ENCODE measurements at places on chromosomes 3 and 15.
A peak's percentile ranks its signal among the peaks of the same experiment; 100 is the strongest.

- no peak for DNase-seq
These were observed 135.1 kb upstream of the STRIT1 start for GRCh38 chr3:155428563-155428962.

DNA sequence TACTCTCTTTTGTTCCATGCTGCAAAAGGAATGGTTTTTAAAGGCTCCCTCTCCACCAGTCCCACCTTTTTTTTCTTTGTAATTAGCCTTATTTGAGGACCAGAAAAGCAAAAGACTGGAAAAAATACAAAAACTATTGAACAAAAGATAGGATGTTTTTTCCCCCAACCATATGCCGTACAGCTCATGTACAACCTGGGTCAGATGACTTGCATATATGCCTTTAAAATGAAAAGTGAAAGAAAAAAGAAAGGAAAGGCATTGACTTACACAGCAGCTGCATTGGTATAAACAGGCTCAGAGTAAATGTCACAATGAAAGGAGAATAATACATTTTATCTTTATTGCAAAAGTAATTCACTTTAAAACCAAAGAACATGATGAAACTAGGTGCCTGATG lies 69.5 kb upstream of the CMC1 start:
- no peak for DNase-seq

DNA sequence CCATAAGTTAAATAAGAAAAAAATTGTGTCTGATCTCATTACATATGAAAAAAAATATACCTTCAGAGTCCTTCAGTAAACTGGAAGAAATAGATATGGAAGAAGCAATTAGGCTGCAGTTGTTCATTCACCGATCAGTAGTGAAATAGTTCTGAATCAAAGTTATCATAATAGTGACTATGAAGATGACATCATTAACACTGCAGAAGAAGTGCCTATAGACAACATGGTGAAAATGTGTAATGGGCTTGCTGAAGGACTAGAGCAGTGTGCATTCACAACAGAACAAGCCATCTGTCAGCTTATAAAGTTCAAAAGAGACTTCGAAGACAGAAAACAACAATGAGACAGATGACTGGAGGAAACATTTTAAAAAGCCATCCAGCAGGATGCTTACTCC lies 144.5 kb downstream of the NAALADL2 start:
- no peak for DNase-seq

DNA sequence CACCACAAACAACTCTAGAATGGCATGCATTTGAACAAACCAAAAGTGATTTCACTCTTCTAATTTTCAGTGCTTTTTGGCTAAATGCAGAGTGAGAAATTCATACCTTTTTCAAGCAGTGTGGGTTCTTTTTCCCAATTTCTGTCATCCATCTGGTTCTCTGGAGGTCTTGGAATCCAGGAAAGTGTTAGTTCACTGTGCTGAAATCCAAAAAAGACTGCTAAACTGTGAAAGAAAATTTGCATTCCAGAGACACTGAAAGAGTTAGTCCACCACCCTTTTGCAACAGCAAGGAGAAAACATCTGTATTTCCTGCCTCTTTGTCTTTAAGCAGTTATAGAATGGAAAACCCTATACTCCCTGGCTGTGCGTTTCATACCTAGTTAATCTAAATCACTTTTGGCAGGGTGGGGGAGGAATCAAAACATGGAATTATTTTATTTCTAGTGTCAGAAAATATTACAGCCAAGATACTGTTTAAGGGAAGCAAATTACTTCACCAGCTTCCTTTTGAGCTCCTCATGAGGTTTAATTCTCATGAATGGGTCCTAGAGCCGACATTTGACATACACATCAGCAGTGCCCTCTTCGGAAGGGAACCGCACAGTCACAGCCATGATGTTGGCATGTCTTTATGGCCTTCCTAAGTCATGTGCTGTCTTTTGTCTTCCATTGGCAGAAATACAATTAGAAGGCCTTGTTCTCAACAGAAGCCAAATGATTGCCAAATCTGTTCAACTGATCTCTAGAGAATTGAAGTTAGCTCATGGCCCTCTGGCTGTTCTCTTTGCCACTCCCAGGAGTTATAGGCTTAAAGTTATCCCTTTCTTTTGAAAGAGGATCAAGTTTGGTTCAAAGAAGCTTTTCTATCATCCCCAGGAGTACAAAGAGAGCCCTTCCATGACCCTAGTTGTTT lies 317.7 kb upstream of the TPRG1 start:
- no peak for DNase-seq

GRCh38 chr3:46282041-46282440 lies 39.8 kb downstream of the CCR3 start:
- DNase-seq: no peak

DNA sequence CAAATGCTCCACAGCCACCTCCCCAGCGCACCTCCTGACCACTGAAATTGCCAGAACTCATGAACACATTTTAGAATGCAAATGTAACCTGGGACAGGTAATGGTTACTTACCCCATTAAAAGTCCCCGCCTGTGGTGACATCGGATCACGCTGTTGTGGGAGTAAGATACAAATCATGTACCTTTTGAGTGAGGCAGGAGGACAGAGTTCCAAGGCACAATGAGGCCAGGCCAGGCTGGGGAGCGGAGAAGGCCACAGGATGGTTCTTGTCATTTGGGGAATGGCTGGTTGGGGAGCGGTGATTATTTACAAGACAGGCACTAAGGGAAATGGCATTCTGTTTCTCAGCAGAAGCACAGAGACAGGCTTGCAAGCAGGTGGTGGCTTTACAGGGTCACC lies 490.0 kb downstream of the EDEM1 start:
- DNase-seq: no peak

GRCh38 chr3:111808439-111808838 lies 50.6 kb upstream of the PHLDB2 start:
- DNase-seq: no peak

DNA sequence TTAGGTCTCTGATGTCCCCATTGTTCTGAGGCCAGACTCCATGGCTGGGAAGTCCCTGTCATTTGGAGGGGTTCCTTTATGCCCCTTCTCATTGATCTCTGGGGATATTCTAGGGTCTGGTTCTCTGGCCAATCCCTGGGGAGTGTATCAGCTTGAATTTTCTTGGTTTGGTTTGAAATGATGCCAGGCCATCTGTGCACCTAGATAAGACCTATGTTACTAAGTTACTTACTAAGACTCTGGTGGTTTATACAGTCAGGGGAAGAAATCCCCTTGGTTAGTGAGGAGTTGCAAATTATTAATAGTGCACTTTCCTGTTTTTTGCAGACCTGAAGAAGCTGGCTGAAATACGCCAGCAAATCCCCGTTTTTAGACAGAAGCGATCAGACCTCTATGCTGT lies 20.3 kb downstream of the NIT2 start:
- no peak for DNase-seq

DNA sequence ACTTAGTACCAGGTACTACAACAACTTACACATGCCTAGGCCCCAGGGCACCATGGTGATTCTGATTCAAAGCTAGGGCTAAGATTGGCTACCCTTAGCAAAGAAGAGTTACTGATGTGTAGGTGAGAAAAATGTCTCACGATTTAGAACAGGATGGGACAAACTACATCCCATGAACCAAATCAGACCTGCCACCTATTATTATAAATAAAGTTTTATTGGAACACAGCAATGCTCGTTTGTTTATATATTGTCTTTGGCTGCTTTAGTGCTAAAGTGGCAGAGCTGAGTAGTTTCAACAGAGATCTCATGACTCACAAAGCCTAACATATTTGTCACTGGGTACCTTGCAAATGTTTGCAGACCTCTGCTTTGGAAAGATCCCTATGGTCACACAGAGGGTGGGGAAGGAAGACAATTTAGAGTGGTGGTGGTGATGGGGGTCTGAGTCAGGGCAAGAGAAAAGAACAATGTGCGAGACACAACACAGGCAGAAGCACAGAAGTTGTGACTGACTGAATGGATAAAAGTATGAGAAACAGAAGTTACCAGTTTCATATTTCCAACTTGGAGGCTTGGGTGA lies 770.6 kb upstream of the CFAP20DC start:
- DNase-seq: no peak

DNA sequence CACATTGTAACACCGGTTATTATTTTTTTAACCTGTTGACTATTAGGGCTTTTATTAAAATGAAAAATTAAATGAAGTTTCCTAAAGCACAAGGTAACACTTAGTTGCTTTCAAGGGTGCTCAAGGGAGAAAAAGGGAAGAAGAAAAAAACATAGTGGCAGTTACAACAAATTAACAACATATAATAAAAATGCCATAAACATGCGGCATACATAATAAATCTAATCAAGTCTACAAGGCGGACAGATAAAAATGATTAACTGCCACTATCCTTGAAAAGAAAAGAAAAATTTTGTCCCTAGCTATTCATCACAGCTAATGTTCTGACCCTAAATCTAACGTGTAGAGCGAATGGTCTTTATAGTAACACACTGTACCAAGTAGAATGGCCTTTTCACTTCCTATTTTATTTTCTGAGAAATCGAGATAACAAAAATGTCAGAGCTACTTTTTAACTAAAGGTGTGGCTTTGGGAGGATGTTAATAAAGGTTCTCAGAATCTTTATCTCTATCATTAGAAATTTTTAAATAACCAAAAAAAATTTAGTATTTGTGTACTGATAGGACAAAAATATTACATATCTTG lies 194.9 kb downstream of the FOXP1 start:
- no peak for DNase-seq

GRCh38 chr3:194933465-194933864 lies 247.8 kb downstream of the FAM43A start:
- no peak for DNase-seq

DNA sequence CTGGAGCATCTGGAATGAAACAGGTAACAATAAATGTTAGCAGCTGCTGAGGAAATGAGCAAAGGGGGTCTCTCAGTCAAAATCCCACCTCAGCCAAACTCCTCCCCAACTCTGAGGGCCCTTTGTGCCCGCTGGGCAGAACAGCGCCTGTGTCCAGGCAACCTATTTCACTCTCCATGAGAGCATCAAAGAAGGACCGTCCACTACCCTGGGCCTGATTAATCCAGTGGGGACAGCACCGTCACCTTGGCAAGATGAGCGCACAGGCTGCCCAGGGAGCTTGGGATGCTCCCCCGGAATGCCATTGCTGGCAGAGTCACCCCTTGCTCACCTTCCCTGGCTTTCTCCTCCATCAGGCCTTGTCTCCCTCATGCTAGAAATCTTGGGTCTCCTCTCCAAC lies 97.4 kb upstream of the HACD2 start:
- DNase-seq: no peak

- no peak for DNase-seq
These were observed 20.9 kb downstream of the PDE8A start for GRCh38 chr15:85002517-85002916.

GRCh38 chr3:138369151-138369900 lies 20.9 kb downstream of the MRAS start:
- DNase-seq: no peak

GRCh38 chr15:57332326-57332725 lies 44.0 kb upstream of the CGNL1 start:
- DNase-seq: no peak

GRCh38 chr3:133572158-133573053 lies 1.1 kb upstream of the CDV3 start:
- DNase-seq: peak; percentile 15

DNA sequence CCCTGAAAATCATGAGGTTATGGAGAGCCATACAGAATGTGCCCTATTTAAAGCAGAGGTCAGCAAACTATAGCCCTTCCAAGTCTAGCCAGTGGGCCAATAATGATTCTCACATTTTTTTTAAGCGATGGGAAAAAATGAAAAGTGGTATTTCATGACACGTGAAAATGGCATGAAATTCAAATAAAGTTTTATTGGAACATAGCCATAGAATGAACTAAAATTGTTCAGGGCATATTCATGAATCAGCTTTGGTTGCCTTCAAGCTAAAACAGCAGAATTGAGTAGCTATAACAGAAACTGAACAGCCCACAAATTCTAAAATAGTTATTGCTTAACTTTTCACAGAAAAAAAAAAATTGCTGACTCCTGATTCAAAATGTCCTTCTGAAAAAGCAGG lies 104.5 kb downstream of the TFG start:
- no peak for DNase-seq

- DNase-seq: peak; percentile 58
These were observed 225.3 kb downstream of the FOXP1 start for GRCh38 chr3:71358243-71358642.
